ENCODE measurements at places on chromosomes 11 and 22.

DNA sequence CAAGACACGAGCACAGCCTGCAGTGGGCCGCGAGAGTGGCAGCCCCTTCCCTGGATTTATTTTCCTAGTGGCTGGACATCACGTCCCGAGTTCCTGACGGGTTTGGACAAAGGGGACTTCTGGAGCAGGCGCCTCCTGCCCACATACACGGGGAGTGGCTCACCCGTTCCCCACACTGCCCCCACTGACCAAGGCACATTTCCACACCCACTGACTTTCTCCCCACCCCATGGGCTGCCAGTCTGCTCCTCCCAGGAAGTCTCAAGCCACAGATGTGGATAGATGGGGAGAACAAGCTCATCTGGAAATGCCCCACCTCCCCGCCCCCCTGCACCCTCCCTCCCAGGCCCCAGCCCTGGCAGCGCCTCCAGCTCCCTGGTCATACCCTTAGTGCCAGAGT, 34.0 kb upstream of the FADD start:
- DNase-seq: no peak

DNA sequence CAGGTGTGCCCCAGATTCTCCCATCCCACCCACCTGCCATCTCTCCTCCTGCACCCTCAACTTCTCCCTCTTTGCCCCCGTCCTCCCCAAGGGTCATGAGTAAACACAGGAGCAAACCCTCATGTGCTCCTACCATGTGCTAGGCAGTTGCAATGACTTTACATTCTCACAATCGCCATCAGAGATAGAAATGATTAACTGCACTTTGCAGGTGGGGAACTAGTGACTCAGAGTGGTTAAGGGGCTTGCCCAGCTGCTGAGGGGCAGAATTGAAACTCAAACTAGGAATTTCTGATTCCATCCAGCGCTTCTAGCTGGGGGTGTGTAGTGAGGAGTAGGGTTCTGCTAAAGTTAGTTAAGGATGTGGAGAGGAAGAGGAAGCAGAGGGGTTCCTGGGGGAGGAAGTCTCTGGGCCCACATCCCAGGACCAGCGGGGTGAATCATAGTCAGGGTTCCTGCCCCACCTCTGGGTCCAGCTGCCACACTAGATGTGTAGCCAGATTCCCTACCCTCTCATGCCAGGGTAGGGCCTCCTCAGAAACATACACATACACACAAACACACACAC, 16.0 kb upstream of the PRG2 start:
- DNase-seq: no peak

DNA sequence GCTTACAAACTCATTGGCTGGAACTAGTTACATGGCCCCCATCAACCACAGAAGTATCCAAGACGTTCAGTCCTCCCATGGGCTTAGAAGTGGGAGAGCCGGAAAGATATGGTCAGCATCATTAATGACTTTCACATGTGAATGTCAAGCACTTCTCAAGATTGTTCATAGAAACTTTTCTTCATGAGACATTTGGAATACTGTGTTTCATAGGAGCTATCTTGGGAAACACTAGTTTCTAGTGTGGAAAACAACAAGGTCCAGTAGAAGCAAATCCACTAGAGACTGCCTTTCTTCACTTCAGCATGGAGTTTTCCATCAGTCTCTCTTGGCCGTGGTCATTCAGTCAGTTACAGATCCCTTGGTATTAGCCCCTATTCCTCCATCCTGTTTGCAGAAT, 160.9 kb downstream of the C11orf91 start:
- DNase-seq: no peak

- DNase-seq: no peak
Measured at GRCh38 chr11:86664930-86665329, 7.5 kb downstream of the ME3 start.

GRCh38 chr11:7467652-7468051, 17.7 kb upstream of the OLFML1 start:
- DNase-seq: no peak

DNA sequence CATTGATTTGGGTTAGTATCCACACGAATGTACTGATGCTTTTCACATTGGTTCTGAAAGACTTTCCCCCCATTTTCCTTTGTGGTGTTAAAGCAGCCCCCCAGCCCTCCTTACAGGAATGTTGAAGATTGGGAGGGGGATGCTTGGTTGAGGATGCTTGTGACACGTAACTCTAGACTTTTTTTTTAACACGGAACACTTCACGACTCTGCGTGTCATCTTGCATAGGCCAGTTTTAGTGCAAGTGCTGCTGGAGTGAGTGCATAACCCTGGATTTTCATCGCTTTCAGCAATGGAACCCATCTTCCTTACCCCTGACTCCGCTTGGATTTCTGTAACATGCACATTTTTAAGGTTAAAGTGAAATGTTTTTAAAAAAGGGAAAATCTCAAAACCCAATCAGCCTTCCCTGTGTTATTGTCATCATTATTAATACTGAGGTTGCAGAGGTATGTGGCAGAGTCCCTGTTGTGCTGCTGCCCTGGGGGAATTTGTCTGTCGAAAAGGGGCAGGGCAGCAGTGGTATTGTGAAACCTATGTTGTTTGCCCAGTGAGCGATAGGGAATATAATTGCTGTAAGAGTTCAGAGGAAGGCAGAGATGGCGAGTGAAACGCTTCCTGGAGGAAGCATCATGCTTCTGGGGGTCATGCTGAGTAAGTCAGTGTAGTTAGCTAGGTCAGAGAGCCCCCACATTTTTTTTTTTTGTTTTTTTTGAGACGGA, 12.1 kb downstream of the CECR2 start:
- peak; percentile 70 for DNase-seq

GRCh38 chr11:79512706-79513469, 72.1 kb upstream of the TENM4 start:
- no peak for DNase-seq

- DNase-seq: no peak
Measured at GRCh38 chr11:11793073-11793472, 48.7 kb upstream of the USP47 start.

DNA sequence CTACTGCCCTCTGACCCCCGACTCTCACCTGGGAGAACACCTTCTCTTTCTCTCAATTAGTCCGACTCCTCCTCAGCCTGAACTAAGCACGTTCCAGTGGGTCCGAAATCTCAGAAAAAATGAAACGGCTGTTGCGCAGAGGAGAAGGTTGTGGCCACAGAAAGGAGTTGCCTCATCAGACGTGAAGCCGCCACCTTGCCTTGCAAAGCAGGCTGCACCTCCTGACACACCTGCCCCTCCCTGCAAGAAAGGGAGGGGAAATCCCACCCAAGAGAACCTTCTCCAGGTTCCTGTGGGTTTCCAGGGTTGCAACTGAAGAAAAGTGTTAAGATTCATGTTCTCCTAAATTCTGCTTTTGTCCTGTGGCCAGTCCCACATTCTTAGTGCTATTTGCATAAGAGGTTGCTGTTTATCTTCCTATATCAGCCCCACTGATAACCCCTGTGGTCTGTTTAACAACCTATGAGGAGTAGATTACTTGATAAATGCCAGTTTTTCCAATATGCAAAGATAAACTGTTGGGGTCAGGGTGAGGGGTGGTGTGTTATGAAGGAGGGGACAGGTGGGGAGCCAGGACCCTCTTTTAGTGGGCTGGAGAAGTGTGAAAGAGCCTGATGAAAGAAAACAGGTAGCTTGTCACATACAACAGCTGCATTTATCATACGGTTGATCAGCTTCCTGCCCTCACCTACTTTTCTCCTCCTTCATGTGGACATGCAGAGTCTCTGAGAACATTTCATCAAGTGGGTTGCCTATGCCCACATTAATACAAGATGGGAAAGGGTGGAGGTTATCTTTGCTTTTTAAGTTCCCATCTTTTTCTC, 18.2 kb downstream of the ZBTB16 start:
- no peak for DNase-seq

- no peak for DNase-seq
Measured at GRCh38 chr11:13668957-13669521, 571 bp downstream of the FAR1 start.

- no peak for DNase-seq
Measured at GRCh38 chr11:78265326-78265725, 76.6 kb downstream of the USP35 start.

GRCh38 chr11:116049383-116049782, 545.2 kb upstream of the CADM1 start:
- no peak for DNase-seq

GRCh38 chr11:111582163-111582562, 20.1 kb upstream of the SIK2 start:
- DNase-seq: no peak

Data from HuH-7 (cell line).